ENCODE measurements at places on chromosomes 4 and X. TPM values are rescaled to one million over a fixed set of nuclear protein-coding genes. Genes with fewer than 3 reads are reported as not detected.

The PABPC4L gene
- 8.2 TPM for total RNA-seq

The GPR82 gene
- 0.20 TPM for total RNA-seq

The GAGE12J gene
- total RNA-seq = not detected

The ZAR1 gene
- total RNA-seq = 0.20 TPM

The ACOX3 gene
- 27.2 TPM for total RNA-seq

The GABRB1 gene
- total RNA-seq = 0.69 TPM

The MFAP3L gene
- total RNA-seq = 10.5 TPM

The OR13H1 gene
- total RNA-seq = not detected

The FHIP1A gene
- total RNA-seq = 30.6 TPM

The RBM3 gene
- total RNA-seq = 167 TPM

The GAGE12F gene
- not detected for total RNA-seq

The NAA11 gene
- total RNA-seq = not detected

The WDR17 gene
- 1.8 TPM for total RNA-seq

The DMP1 gene
- total RNA-seq = not detected

The PARM1 gene
- 18.9 TPM for total RNA-seq

The ASB11 gene
- total RNA-seq = 4.8 TPM

The SSX2B gene
- total RNA-seq = not detected

The CACNA1F gene
- 0.10 TPM for total RNA-seq

The CYSLTR1 gene
- total RNA-seq = 6.6 TPM

The HERC5 gene
- total RNA-seq = 2.1 TPM

The RS1 gene
- total RNA-seq = not detected

The CLDN34 gene
- 0.30 TPM for total RNA-seq

The OTC gene
- not detected for total RNA-seq

The PABPC1L2B gene
- total RNA-seq = not detected

The BCLAF3 gene
- total RNA-seq = 11.1 TPM

The CXorf65 gene
- total RNA-seq = not detected

The STARD8 gene
- 4.5 TPM for total RNA-seq

The HS6ST2 gene
- 6.0 TPM for total RNA-seq

The HTRA3 gene
- total RNA-seq = 25.8 TPM

The BLOC1S4 gene
- total RNA-seq = 6.5 TPM

The NDNF gene
- total RNA-seq = 21.7 TPM

The HSFX4 gene
- not detected for total RNA-seq

The SYN1 gene
- total RNA-seq = 0.30 TPM

The ARHGEF38 gene
- 0.10 TPM for total RNA-seq

The ERAS gene
- total RNA-seq = not detected

The RRH gene
- not detected for total RNA-seq

The MND1 gene
- total RNA-seq = 5.7 TPM

The SLBP gene
- total RNA-seq = 33.5 TPM

The ANKRD37 gene
- 12.8 TPM for total RNA-seq

The GAGE13 gene
- not detected for total RNA-seq

The RGN gene
- total RNA-seq = 3.7 TPM

The FAT4 gene
- total RNA-seq = 77.2 TPM

The GRIA2 gene
- total RNA-seq = 3.8 TPM

The ABCB7 gene
- total RNA-seq = 27.4 TPM

The RBM10 gene
- total RNA-seq = 21.4 TPM

The FHDC1 gene
- 12.2 TPM for total RNA-seq

The UGT2B7 gene
- not detected for total RNA-seq

The PRKG2 gene
- 15.0 TPM for total RNA-seq

The F9 gene
- 0.20 TPM for total RNA-seq

The TLR8 gene
- total RNA-seq = 2.1 TPM

The GSTCD gene
- total RNA-seq = 12.8 TPM

The DKK2 gene
- 42.9 TPM for total RNA-seq

The IL9R gene
- total RNA-seq = not detected

The HNRNPD gene
- 121 TPM for total RNA-seq

The COPS4 gene
- total RNA-seq = 85.4 TPM

The KLKB1 gene
- total RNA-seq = 0.20 TPM

The SLITRK2 gene
- 2.5 TPM for total RNA-seq

The RAB39B gene
- 0.30 TPM for total RNA-seq

The YIPF6 gene
- total RNA-seq = 27.6 TPM

The IGFBP7 gene
- total RNA-seq = 85.4 TPM

Measured in skin of body (tissue), 3 donors.